Stimulated activated CD4-positive, alpha-beta T cell treated with anti-CD3 and anti-CD28 coated beads, Interleukin-1b, Interleukin-23, amount 100 ng/mL, for 48 hours (primary cell): ENCODE measurements at places on chromosomes 13 and 19.

DNA sequence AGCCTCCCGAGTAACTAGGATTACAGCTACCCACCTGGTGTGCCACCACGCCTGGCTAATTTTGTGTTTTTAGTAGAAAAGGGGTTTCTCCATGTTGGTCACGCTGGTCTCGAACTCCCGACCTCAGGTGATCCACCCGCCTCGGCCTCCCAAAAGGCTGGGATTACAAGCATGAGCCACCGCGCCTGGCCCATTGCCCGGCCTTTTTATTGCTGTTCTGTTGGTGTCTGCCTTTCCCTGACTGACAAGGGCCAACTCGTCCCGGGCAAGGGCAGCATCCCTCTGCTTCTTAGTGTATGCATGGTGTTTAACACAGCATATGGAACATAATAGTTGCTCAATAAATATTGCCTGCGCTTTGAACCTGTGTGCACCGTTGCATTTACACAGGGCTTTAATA lies 6.2 kb upstream of the RETN start:
- DNase-seq: no peak

GRCh38 chr19:30718707-30719106 lies 346.5 kb downstream of the ZNF536 start:
- DNase-seq: no peak

DNA sequence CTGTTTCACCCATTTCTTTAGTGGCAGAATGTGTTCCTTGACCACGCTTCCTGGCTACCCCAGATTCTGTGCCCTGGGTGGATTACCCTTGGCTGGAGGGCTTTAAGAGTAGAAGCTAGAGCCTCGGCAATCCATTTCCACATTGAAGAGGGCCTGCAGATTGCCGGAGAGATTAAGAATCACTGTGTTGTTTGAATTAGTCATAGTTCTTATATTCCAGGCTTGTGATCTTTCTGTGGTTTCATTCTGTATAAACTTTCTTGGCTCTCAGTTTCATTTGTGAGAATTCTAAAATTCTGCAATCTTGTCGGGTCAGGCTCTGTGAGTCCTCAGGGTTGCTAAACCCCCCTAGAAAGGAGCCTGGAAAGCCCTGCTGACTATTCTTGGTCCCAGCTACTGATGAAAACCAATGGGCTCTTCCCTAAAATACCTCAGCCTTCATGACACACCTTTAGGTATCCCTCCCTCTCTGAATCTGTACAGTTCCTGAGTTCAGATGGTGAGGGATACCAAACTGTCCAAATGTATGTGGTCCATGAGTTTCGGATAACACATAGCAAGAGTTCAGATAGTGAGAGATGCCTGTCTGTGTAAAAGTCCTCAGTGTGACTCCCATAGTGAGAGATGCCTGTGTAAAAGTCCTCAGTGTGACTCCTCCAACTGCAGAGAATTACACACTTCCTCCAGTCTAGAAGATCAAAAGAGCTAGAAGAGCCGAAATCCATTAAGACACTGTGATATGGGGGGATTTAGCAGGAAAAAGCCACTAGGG lies 4.3 kb downstream of the PHF11 start:
- DNase-seq: peak; percentile 16

DNA sequence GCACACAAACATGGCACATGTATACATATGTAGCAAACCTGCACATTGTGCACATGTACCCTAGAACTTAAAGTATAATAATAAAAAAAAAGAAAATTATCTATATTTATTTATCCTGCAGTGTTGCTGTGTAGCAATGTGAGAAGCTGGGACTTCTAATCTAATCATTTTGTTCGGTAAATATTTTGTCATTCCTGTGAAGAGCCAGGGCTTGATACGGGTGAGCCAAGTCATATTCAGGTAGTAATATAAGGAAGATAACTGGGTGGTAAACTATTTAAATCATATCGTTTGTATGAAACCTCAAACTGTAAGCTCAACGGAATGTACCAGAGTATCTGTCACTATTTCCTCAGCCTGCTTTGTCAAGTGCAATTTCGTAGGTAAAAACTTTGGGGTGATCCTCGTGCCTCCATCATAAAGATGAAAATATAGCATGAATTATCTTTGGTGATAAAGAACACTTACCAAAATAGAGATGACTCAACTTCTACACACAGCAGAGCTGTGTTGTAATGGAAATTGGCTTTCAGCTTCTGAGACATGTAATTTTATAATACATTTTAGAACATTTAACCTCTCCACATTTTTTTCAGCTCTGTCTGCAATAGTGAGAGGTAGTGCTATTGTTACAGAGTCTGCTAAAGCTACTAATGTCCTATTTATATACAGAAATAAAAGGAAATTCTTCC lies 92.9 kb downstream of the PCDH9 start:
- no peak for DNase-seq

- DNase-seq: no peak
Measured at GRCh38 chr13:18943273-18943672, 238.4 kb downstream of the TUBA3C start.

- DNase-seq: no peak
Measured at GRCh38 chr13:99061411-99061810, 83.5 kb upstream of the DOCK9 start.

GRCh38 chr19:29872224-29872731 lies 60.5 kb downstream of the CCNE1 start:
- DNase-seq: peak; percentile 15

GRCh38 chr13:68023838-68024581 lies 793.9 kb upstream of the PCDH9 start:
- no peak for DNase-seq

GRCh38 chr13:98549006-98549727 lies 27.7 kb downstream of the STK24 start:
- DNase-seq: no peak

DNA sequence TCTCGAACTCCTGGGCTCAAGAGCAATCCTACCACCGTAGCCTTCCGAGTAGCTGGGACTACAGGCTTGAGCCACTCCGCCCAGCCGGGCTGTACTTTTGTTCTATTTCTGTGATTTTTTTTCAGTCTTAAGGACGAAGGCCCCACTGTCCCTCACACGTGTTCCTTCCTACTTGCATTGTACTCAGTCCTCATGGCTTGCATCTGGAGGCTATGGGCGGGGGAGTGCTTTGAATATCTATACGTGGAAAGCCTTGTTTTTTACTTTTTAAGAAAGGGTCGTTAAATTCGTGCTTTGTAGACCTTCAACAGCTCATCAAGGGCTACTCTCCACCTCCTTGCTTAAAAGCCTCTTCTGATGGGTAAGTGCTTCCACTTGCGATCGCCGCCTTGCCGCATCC lies 36.8 kb downstream of the NLRP12 start:
- DNase-seq: no peak

GRCh38 chr19:41128692-41129091 lies 14.5 kb downstream of the CYP2F1 start:
- DNase-seq: no peak

DNA sequence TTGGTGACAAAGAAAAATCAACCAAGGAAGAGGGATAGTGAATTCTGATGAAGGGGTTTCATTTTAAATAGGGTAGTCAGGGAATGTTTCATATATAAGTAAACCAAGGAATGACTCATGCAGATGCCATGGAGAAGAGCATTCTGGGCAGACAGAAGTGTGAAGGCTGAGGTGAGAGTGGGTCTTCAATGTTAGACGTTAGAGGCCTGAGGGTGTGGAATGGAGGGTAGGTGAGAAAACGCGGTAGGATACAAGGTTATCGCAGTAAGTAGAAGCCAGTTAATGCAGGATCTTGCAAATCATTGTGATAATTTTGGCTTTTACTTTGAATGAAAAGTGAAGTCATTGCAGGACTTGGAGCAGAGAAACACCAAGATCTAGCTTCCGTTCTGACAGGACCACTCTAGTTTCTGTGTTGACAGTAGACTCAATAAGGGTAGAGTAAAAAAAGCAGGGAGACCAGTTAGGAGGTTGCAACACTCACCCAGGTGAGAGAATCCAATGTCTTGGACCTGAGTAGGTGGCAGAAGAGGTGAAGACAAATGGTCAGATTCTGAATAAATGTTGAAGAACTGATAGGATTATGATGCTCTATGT lies 225.2 kb upstream of the TMTC4 start:
- DNase-seq: no peak
